ENCODE measurements at places on chromosomes 16 and 17.

- no peak for DNase-seq
Observed at GRCh38 chr17:21524211-21524591, 148.0 kb downstream of the KCNJ12 start.

GRCh38 chr17:67569873-67570272 lies 147.9 kb upstream of the NOL11 start:
- no peak for DNase-seq

DNA sequence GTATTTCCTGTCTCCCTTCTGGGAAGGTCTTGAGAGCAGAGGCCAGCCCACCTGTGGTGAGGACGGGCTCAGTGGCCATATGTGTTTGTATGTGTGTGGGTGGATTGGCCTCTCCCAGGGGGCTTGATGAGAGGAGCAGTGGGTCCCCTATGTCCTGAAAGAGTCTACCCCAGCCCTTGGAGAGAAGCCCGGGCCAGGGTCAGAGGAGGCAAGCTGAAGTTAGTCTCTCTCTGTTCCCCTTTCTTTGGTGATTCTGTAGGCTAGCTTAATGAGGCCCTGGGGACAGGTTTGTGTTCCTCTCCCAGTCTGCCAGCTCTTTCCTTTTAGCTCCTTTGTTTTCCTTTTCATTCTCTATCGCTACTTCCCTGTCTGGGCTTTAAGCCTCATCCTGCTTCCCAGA lies 23.8 kb upstream of the NFATC3 start:
- no peak for DNase-seq

DNA sequence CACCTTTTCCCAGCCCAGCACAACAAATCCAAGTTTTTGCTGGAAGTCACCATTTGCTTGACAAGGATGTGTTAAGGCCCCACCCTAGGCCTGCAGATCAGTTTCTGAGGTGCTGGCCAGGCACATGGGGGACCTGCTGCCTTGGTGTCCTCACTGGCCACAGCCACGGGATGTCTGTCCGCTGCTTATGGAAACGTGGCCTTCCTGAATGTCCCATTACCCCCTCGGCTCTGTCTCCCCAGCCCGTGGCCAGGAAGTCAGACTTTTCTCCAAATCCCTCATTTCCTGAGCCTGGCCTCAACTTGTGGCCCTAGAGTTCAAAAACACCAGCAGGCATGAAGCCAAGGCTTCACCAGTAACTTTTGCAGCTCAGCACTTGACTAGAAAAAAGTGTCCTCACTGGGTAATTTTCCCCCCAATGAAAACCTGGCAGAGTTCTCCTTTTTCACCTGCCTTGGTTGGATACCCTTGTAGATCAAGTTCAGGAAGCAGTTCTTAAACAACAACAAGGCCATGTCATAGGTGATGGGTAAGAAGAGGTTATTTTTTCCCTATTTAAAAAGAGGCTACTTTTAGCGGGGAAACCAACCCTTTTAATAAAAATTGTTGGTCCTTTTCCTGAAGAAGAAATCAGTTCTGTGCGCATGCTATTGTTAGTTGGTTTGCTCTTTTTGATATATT lies 80.8 kb downstream of the SOCS1 start:
- peak; percentile 20 for DNase-seq

DNA sequence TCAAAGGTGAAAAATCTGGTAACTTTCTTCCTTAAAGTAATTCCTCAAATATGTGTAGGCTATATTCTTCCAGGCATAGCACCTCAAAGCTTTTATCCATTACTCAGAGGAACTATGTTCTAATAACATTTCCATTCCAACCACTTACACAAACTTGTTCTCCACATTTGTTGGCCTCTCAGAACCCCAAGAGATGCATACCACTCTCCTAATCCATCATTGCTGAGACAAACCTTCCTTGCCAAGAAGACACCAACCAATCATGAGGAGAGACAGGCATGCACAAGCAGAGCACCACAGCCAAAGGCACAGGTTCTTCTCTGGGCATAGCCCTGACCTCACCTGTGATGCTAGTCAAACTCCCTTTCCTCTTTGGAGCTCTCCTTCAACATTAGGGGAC lies 20.9 kb downstream of the CDH11 start:
- DNase-seq = no peak

GRCh38 chr17:62587554-62587953 lies 39.9 kb upstream of the MRC2 start:
- DNase-seq = no peak

- DNase-seq = no peak
Observed at GRCh38 chr16:25606069-25606468, 85.7 kb upstream of the HS3ST4 start.

- peak; percentile 20 for DNase-seq
Observed at GRCh38 chr16:28193530-28194423, 18.0 kb downstream of the XPO6 start.

GRCh38 chr16:57131351-57131970 lies 39.1 kb downstream of the CPNE2 start:
- DNase-seq = no peak

GRCh38 chr17:37608351-37609169 lies 658 bp downstream of the SYNRG start:
- peak; percentile 80 for DNase-seq

DNA sequence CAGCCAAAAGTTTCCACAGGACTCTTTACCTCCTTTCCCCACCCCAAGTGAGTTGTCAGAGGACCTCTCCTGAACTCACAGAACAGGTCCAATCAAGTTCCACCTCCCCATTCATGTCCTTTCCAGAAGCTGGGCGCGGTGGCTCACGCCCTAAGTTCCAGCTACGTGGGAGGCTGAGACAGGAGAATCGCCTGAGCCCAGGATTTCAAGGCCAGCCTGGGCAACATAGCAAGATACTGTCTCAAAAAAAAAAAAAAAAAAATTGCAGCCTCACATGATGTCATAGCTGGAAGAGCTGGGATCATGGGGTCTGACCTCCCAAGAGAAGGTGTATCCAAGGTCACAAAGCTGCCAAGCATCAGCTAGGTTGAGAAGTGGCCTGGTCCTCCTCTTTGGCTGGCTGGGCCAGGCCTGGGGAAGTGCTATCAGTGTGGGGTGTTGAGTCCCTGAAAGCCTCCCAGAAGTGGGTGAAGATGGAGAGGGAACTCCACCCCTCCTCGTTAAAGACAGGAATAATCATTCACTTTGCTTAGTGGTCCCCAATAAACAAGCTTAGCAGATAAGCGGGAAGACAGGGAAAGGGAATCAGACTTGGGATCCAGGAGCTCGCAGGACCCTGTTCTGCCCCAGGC lies 5.5 kb upstream of the MNT start:
- no peak for DNase-seq

DNA sequence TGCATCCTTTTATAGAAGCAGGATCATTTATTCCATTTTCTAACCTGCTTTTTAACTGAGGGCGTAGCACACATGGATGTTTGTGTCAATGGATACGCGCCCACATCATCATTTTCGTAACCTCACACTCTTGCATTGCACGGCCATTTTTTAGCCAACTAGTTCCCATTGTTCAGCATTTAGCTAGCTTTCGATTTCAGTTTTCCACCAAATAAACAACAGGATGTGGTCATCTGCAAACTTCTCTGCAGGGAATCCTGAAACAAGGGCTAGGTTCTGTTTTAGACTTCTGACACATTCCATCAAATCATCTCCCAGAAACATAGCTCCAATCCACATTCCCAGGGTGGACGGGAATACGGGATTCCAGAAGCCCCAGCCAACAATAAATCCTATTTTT lies 6.4 kb downstream of the CYB561 start:
- no peak for DNase-seq

DNA sequence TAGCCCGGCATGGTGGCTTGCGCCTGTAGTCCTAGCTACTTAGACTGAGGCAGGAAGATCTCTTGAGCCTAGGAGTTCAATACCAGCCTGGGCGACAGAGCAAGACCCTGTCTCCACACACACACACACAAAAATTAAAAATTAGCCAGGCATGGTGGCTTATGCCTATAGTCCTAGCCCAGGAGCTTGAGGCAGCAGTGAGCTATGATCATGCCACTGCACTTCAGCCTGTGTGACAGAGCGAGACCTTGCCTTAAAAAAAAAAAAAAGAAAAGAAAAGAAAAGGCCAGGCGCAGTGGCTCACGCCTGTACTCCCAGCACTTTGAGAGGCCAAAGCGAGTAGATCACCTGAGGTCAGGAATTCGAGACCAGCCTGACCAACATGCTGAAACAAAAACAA lies 23.9 kb downstream of the C17orf75 start:
- no peak for DNase-seq

- peak; percentile 83 for DNase-seq
Observed at GRCh38 chr17:31068291-31068690, 26.5 kb upstream of the NF1 start.

DNA sequence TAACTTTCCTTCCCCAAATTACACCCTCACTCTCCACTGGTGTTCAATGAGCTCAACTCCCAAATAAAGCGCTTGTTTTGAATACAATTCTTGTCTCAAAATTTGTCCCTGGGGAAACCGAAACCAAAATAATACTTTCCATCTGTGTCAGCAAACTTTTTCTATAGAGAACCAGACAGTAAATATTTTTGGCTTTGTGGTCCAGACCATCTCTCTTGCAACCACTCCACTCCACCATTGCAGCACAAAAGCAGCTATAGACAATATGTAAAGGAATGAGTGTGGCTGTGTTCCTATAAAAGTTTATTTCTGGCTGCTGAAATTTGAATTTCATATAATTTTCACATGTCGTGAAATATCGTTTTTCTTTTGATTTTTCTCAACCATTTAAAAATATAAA lies 84.6 kb upstream of the ERCC4 start:
- no peak for DNase-seq

DNA sequence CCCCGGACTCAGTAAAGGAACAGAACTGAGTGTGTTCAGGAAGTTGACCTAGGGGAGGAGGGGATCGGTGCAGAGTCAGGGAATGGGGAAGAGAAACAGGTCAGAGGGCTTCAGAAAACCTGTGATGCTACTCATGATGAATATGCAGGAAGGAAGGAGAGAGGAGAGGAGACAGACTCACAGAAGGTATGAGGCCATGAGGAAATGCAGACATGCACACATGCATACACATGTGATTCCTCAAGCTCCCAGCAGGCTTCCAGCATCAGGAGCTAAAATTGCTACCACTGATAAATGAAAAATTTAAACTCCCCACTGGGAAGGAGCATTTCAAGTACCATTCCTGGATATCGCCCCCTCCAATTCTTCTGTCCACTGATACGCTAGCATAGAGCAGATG lies 262.6 kb downstream of the SLC39A11 start:
- DNase-seq = no peak

- DNase-seq = no peak
Observed at GRCh38 chr17:41457676-41458075, 9.5 kb downstream of the KRT32 start.

GRCh38 chr16:35572186-35572585 lies 2112.8 kb downstream of the TP53TG3F start:
- DNase-seq = no peak

- DNase-seq = no peak
Observed at GRCh38 chr16:9521749-9522370, 430.4 kb downstream of the HAPSTR1 start.

- no peak for DNase-seq
Observed at GRCh38 chr17:32962320-32962711, 29.3 kb upstream of the SPACA3 start.

DNA sequence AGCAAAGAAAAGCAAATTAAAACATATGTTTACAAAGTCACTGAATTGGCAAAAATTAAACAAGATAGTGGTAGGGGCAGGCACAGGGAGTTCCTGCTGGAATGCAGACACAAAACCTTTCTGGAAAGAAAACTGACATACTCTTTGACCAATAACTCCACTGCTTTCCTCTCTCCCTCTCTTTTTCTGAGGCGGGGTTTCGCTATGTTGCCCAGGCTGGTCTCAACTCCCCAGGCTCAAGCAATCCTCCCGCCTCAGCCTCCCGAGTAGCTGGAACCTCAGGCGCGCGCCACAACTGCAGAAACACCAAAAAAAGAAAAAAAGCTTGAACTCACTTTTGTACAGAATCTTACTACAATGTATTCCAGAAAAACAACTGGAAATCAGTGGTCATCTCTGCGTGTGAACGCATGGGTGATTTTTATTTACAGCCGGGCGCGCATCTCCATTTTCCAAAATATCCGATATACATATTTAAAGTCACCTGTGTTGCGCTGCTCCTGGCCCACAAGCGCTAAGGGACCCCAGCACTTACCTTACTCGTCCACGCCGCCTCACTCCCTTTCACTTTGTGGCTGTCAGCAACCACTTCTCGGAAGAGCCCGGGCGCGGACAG lies 480 bp downstream of the TXNL4B start:
- DNase-seq = peak; percentile 51

DNA sequence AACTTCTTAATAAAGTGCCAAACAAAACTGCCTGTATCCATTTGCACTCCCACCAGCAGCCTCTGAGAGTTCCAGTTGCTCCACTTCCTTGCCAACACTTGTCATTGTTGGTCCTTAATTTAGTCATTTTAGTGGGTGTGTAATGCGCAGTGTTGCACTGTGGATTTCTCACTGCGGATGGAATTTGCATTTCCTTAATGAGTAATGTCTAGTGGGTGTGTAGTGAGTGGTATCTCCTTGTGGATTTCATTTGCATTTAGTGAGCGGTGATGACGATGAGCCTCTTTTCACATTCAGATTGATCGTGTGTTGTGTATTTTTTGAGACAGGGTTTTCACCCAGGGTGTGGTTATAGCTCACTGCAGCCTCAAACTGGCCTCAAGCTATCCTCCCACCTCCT lies 4.1 kb upstream of the MSLN start:
- no peak for DNase-seq

- no peak for DNase-seq
Observed at GRCh38 chr17:70041540-70041939, 33.5 kb upstream of the KCNJ16 start.

- DNase-seq = no peak
Observed at GRCh38 chr17:12536472-12536871, 129.2 kb upstream of the MYOCD start.

DNA sequence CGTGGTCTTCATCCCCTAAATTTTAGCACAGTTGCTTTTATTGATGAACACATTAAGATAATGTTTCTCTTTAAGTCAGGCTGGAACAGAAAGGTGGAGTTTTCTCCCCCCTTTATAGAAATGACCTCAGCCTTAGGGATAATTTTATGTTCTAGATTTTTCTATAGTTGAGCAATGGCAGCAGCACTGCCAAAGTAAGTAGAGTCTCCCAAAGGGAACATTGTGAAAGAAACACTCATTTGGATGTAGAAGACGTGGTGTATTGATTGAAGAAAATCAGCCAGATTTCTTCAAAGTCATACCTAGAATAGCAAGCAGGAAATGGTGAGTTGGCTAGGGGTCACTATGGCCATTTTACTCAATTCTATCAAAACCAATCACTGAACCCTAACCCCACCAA lies 122.5 kb downstream of the DNAH9 start:
- DNase-seq = no peak

- no peak for DNase-seq
Observed at GRCh38 chr16:55154262-55154661, 169.7 kb upstream of the IRX6 start.

DNA sequence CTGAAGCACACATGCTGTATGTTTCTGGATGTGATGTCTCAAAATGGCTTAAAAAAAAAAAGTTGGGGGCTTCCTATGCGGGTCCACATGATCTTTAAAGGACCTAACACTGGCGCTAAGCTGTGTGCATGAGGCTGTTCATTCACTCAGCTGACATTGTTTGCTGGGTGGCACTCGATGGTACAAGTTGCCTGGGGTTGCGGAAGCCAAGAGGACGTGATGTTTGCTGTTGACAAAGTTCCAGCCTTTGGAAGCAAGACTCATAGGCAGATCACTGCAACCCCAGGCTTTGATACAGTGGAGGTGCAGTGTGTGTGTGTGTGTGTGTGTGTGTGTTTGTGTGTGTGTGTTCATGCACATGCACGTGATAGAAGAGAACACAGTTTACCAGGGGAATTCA lies 29.5 kb upstream of the DNAI2 start:
- no peak for DNase-seq
